ENCODE measurements at places on chromosomes 4 and X.
A peak's percentile ranks its signal among the peaks of the same experiment; 100 is the strongest.

DNA sequence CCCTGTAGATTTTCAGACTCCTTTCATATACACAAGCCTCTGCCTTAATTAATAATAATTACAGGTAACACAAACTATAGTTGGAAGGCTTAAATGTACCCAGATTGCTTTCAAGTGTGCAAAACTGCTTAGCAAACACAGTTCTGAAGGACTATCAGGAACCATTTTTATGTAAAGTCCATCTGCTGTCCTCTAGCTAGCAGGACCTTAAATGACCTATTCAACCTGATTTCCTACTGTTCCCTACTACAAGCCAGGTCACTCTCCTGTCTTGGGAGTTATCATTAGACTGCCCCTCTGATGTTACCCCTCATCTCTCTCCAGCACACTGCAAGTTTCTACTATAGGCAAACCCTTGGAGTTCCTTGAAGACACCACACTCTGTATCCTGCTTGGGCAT is 157.3 kb downstream of the GBA3 start:
- DNase-seq = no peak

DNA sequence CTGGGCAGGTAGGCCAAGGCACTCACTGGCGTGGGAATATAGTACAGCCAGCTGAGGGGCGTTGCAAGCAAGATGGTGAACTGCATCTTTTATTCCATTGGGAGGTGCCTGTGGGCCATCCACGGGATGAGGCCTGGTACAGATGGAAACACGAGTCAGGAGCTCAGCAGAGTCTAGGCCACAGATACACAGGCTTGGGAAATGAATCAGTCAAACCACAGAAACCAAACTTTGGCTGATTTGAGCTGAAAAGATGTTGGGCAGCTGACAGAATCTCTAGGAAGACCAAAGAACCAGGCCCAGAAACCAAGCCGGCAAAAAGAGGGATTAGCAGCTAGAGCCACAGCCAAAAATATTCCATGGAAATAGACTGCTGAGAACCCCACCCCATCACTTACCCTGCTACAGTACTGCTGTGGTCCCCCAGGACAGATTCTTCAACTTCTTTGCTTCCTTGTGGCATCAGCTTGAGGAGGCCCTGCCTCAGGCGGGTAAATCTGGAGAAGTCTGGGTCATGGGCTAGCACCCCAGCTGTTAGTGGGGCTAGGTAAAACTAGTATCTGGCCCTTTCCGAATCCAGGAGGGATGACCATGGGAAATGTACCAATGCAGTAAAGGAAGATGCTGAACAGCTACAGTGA is 75.4 kb downstream of the TMEM131L start:
- peak; percentile 23 for DNase-seq

- DNase-seq = no peak
Observed at GRCh38 chr4:34105311-34105710, 2139.0 kb downstream of the ARAP2 start.

DNA sequence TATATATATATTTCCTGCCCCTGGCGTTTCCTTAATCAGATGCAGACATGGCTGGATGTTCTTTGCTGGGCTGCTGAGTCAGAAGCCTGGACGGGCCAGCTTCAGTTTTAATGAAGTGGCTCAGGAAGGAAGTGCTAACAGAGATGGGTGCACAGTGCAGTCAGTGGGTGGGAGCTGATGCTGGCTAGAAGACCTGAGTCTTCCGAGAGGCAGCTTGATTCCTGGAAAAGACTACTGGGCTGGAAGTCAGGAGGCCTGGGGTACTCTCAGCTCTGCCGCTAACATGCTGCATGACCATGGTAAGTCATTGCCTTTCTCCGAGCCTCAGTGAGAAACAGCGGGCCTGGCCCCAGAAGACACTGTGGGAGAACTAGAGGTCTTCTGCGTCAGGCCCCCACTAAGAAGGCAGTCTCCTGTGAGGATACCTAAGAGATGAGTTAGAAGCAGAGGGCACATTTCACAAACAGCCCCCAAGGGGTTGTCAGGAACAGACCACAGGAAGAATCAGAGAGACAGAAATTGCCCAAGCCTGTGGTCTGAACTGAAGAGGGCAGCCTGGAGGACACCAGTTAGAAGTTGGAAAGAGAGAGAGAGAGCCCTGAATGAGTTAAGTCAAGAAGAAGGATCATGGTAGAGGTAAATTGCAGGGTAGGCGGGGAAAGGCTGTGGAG is 8.3 kb upstream of the CD40LG start:
- DNase-seq = no peak

DNA sequence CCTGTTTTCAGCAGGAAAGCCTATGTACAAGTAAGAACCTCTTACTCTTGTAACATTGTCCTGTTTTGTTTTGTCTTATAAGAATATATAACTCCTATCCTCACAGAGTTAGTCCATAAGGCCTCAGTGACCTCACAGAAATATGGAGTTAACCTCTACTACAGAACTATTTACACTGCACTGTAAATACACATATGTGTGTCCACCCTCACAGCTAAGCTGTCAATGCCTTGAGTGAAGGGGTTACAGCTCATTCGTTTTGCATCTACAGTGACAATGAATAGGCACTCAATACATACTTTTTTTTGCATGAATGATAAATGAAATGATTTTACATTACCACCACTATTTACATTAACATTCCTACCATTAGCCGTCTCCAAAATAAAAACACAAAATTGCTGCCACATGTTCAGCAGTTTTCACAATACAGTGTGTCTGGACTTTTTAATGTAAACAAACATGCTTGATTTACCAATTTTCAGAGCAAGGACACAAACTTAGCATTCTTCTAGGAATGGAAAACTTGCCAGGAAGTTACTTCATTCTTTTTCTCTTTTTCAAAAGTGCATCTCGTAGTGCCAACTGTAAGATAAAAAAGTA is 9.5 kb upstream of the NAAA start:
- DNase-seq = no peak

GRCh38 chrX:136166221-136166855 is 19.0 kb downstream of the FHL1 start:
- DNase-seq = no peak

DNA sequence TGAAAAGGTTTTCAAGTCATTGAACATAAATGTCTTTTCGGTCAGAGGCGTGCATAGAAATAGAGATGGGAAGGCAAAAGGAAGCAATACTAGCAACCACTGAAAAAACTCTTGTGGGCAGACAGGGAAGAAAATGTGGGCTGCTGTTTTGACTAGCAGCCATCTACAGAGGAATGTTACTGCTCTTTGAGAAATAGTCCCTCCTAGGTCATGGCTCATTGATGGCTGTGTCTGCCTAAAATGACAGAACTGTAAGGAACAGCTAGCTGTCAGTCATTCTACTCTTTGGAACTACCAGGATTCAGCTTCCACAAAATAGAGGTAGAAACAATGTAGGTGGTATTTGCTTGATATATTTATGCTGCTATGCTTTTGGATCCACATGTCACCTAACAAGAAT is 26.9 kb upstream of the TMPRSS11B start:
- no peak for DNase-seq

GRCh38 chr4:38503689-38504395 is 160.2 kb upstream of the KLF3 start:
- DNase-seq = no peak

DNA sequence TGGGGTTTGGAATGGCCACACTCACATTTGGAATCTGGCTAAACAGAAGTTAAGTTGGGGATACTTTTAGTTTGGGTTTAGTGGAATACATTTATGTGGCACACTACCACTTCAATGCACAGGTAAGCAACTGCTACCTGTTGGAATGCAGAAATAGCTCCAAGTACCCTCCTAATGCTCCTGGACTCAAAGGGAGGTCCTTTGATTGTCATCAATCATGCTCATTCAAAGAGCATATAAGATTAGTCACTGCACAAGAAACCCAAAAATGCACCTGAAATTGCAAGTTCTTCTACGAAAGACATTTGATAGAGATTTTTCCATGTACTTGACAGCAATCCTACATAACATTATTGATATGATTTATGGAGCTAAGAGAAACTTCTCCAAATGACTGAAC is 247.7 kb downstream of the ANKRD50 start:
- DNase-seq = no peak

- no peak for DNase-seq
Observed at GRCh38 chr4:75948822-75949444, 8.1 kb upstream of the NAAA start.

DNA sequence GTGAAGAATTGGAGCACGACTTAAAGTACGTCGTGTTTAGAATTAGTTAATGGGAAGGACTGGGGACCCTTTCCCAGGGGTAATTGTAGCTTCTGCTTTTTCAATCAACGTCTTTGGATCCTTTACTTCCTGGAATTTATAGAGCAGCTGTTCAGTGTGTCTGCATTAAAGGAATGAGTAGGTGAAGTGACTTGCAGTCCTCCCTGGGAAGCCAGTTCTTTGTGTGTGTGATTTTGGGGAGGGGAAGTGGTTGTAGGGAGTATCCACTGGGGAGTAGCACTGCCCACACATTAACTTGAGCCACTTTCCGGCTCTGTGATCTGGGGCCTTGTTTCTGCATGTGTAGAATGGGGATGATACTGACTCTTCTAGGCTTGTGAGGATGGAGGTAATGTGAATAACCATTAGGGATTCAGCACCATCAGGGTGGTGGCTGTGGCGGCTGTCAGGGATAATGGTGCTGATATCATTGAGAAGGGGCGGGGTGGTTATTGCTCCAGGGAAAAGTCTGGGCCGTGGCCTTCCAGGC is 54.7 kb downstream of the TMEM131L start:
- no peak for DNase-seq

- DNase-seq = no peak
Observed at GRCh38 chrX:37380924-37381323, 31.8 kb downstream of the PRRG1 start.
